Germinal center (tissue), 1 donor: ENCODE measurements at places on chromosomes 3 and 15.

GRCh38 chr3:40663280-40663679 lies 138.5 kb downstream of the ZNF621 start:
- no peak for DNase-seq

DNA sequence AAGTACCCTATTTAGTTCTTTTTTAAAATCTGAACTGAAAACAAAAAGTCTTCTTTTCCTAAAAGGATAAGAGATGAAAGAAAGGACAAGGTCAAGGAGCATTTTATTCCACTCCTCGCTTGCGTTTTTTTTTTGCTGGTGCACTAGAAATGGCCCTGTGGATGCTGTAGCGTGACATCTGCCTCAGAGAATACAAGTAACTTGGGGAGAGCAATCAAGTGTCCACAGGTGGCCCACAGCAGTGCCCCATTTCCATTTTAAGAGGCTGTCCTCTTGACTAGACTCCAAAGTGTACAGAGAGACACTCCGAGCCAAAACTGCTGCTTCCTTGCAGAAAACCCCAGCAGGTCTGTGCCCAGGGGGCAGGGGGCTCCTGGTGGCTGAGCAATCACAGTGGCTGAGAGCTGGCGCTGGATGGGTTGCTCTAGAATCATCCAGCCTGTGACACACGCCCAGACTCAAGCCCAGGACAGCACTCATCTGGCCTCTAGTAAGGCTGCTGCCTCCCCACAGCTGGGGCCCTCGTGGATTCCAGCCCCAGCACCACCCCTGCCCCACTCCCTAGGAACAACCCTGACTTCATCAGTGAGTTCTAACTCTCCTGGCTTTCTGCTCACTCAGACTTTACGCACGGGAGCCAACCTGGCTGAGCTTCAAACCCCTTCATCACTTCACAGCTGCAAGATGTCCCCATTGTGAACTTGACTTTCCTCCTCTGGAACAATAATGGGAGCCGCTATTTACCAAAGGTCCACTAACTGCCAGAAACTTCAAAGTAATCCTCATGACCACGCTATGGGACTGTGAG lies 71.1 kb upstream of the SPATA12 start:
- DNase-seq = no peak

- no peak for DNase-seq
These were observed 66.5 kb downstream of the UBE3A start for GRCh38 chr15:25372298-25372697.

- no peak for DNase-seq
These were observed 25.4 kb downstream of the ADPGK start for GRCh38 chr15:72758182-72758581.
